ENCODE measurements at places on chromosomes 1 and 21.

DNA sequence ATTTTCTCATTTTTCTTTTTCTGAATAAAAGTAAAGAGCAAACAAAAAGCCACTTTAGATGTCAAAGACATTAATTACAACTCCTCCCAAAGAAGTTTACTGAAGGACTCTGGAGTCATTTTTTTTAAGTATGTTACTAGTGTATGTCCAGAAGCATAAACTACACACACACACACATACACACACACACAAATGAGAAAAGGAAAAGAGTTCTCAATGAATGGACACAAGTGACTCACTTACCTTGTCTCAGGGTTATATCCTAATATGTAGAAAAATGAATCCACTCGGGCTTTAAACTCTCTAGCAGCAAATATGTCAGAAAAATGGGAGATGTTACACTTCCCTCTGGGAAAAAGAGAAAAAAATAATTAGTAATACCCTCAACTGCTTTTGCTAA is 223.1 kb downstream of the SLC45A1 start:
- DNase-seq, result no peak

GRCh38 chr1:37448691-37449417 is 25.5 kb upstream of the ZC3H12A start:
- no peak for DNase-seq

DNA sequence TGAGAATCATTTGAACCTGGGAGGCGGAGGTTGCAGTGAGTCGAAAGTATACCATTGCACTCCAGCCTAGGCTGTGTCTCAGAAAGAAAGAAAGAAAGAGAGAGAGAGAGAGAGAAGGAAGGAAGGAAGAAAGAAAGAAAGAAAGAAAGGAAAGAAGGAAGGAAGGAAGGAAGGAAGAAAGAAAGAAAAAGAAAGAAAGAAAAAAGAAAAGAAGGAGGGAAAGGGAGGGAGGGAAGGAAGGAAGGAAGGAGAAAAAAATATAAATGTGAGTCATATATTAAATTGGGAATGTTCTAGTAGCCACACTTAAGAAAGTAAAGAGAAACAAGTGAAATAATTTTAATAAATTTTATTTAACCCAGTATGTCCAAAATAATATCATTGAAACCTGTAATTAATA is 16.7 kb upstream of the CITED4 start:
- no peak for DNase-seq

GRCh38 chr1:61050541-61051442 is 31.6 kb upstream of the NFIA start:
- peak; percentile 16 for DNase-seq

DNA sequence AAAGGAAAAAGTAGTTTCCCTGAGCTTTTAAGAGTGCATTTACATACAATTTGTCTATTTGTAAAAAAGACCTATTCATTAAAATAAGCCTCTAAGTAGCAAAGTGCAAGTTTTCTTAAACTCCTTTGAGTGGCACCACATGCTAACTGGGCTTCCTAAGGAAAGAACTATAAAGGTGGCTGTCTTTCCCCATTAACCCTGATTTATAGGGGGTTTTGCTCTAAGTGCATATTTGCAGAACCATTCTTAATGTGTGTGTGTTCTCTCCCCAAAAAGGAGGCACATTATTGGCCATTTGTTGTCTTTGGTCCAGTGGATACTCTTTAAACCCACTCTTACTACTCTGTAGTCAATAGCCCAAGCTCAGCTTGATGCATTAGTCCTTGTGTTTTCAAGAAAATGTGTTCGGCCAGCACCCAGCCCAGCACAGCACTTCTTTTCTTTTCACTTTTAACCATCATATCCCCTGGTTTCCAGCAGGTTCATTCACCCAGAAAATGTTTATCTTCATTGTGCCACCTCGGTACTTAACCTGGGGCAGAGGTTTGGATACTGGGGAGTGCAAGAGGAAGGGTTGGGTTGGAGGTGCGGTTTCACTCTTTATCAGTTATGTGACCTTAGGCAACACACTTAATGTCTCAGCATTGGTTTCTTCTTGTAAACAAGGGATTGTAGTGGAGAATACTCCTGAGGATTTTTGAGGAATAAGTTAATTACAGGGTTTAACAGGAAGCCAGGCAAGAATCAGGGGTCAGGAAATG is 161.9 kb upstream of the UBE2U start:
- DNase-seq, result no peak
